ENCODE measurements at places on chromosomes 16 and 17.

DNA sequence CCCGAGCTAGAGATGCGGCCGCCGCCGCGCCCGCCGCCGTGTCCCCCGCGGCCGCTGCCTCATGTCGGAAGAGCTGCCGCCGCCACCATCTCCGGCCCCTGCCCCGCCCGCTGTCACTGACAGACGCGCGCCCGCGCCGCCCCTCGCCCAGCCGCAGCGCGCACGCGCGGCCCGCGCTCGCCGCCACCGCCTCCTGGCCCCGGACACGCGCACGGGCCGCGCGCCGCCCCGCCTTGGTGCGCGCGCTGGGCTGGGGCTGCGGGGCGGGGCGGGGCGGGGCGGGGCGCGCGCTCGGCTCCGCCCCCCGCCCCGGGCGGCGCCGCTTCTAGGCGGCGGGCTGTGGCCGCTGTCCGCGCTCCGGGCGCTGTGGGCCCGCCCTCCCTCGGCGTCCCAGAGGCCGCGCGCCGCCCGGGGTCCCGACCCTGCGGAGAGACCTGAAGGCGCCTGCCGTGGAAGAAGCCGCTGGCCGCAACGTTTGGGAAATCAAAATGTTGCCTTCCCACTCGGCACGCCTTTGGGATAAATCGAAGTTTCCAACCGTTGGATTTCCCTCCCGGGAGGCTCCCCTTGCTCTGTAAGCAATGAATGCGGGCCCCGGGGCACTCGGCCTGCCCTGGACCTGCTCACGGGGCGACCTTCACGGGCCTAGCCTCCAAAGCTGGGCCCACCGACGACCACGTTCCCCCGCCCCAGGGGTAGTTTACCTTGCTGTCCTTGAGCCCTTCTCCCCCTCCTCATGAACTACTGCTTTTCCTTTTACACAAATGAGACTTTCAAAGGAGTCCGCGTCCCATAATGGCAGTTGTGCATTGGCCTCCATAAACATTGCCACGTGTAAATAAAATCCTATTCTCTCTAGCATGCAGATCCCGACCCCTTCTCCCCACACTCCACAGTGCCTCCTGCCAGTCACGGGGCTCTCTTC is at the start of gene ADCY9:
Gene ADCY9 (minus strand): TSS at position 118 of the 925 bp plus-strand sequence. CDS start 1,000 bp downstream, outside the sequence.
- peak; percentile 92 for DNase-seq

DNA sequence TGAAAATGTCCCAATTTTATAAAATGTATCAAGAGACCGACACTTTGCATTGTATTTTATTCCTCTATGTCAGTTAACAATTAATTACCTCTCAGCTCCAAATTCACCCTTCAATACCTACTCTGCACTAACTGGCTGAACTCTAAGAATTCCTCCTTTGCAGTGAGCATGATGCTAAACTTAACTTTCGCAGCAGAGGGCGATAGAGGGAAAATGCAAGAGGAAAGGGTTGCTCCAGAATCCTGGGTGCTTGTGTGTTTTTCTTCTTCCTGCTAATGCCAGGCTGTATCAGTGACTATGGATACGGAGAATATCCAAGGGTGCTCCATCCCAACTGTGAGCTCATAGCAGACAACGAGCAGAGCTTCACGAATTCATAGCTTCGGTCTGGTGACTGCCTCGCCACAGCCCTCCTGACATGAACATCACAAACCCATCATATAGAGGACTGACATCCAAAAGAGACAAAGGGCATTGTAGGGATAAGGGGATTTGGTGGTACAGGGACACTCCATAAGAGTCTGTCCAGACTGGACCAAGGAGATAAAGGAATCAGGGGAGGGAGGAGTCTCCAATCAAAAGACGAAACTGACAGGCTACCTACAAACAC is 172.9 kb downstream of the STX8 start:
- DNase-seq = no peak

DNA sequence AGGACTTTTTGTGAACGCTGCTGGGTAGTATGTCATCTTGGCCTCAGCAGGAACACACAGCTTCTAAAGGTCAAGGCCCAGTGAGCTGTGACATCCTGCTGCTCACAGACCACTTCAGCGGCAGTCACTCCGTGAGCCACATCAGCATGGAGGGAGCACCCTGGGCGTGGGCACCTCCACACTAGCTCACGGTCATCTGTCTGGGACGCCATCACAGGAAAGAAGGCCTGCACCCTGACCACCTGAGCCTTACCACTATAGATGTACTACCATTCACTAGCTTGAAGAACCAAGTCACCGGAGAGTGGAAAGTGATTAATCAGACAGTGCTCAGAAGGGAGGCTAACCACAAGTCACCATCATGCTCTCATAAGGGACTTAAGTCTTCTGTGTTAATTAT is 3.3 kb downstream of the AXIN1 start:
- DNase-seq = no peak

DNA sequence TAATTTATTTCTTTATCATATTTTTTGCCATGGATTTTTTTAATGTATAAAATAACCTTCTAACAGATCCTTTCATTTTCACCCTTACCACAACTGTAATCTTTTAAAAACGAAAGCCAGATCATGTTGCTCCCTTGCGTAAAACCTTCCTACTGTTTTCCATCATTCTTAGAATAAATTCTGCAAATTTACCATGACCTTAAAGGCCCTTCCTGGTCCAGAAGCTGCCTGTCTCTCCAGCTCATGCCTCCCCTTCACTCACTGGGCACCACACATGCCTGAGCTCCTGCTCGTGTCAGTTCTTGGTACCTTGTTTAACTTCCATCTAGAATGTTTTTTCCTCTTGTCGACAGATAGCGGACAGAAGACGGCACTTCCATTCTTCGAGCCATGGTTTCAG is 245.0 kb upstream of the CDH5 start:
- no peak for DNase-seq

DNA sequence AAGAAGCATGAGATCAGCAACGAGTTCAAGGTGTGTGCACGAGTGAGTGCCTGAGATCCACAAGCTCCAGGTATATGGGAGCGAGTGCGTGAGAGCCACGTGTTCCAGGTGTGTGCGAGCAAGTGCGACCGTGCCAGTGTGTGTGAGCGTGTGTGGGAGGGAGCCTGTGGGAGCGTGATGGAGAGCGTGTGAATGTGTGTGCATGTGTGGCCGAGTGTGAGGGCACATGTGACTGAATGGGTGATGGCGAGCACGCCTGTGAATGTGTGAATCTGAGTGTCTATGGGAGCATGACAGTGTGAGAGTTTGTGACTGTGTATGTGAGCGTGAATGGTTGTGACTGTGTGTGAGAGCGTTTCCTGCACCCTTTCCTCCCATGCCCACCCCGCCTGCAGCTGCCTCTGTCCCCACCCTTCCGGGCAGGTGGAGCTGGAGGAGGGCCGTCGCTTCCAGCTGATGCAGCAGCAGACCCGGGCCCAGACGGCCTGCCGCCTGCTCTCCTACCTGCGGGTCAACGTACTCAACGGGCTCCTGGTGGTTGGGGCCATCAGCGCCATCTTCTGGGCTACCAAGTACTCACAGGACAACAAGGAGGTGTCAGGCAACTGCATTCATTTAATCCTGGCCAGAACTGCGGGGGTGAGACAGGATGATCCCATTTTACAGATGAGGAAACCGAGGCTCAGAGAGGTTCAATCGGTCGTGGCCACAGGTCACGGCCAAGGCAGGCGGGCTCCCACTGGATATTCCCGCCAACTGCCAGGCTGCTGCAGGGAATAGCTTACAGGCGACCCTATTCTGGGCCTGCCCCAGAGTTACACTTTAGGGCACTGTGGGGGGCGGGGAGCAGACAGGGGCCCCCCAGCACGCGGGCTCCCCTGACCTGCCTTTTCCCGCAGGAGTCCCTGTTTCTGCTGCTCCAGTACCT is 3.7 kb downstream of the TMC8 start:
- DNase-seq = peak; percentile 61

Data from T-helper 2 cell (primary cell).